CD4-positive, alpha-beta T cell treated with Interleukin-10 for 1 hour (primary cell): ENCODE measurements at places on chromosomes 11 and 22.
A peak's percentile ranks its signal among the peaks of the same experiment; 100 is the strongest.

DNA sequence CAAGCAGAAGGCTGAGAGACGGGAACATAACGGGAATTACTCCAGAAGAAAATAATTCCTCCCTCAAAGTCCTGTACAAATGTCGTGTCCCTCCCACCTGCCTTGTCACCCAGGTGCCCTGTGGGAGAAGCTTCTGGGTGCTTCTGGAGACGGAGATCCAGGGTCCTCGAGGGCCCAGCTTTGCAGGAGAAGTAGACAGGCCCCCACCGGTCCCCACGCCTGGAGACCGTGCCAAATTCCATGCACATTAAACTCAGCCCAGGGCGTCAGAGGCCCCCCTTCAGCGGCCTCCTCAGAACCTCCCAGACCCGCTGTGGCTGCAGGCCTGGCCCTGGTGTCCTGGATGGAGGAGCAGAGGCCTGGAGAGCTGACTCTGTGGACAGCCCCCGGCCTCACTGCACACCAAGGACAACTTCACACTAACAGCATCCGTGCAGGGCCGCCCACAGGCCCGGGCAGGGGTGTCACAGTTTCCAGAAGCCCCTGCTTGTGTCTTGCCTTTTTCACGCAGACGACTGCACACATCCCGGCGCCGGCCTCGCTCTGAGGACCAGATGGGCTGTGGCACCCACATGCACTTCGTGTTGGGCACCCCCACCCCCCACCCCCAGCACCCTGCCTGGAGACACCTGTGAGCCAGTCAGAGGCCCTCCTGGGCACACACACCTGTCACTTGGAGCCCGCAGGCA lies 734.3 kb downstream of the BRD1 start:
- no peak for DNase-seq

DNA sequence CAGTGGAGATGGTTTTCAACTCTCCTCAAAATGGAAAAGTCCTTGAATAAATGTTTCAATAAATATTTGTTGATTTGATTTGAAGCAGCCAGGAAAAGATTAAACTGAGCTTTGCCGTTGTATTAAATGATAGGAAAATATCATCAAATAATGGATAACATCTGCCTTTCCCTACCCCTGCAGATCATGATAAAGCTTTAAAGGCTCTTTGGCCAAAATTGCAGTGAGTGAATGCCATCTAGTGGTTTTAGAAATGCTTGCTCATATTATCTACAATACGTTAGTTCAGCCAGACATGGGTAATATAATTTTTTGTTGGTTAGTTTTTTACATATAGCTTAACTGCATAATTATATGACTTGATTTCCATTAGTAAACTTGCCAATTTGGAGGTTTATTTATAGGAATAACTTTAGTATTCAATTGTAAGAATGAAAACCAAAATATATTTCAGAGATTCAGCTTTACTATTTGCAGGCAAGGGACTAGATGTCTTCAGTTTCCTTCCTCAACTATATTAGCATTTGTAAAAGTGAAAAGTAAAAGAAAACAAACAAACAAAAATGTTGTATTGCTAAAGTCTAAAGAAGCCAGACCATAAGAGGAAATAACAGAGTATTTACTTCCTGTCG lies 159.2 kb downstream of the MSANTD4 start:
- peak; percentile 36 for DNase-seq

GRCh38 chr22:36073476-36073875 lies 44.9 kb upstream of the RBFOX2 start:
- no peak for DNase-seq

DNA sequence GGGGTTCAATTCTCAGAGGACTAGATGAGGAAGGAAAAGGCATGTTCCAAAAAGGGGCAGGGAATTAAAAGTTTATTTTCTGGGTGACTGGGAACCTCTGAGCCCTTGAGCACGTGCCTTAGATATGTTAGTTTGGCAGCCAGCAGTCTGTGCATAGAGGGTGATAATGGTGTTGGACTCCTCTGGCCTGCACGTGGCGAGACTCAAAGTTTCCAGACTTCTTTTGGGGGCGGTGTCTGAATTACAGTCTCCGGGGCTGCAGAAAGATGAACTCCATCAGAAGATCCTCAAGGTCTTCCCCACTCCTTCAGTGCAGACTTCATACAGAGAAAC lies 861 bp upstream of the ZNRF3 start:
- no peak for DNase-seq

DNA sequence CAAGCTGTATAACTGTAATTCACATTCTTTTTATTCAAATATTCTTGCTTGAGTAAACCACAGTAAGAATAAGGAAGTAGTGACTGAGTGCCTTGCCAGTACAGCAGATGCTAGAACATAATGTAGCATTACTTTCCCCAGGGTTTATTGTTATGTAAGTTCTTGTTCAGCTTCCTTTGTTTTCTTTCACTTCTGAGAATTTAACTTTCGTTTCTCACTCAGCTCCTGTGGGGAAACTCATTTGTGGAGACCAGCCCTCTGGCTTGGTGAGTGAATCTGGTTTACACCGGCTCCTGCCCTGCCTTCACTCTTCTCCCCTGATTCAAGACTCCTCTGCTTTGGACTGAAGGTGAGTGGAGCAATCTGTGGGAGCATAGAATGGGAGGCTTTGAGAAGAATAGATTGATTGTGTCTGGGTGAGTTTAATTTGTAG lies at the start of gene TRIM22:
TSS of gene TRIM22 (plus strand) at position 240 of the 433 bp plus-strand sequence. CDS start 6,443 bp downstream, outside the sequence.
- peak; percentile 79 for DNase-seq

DNA sequence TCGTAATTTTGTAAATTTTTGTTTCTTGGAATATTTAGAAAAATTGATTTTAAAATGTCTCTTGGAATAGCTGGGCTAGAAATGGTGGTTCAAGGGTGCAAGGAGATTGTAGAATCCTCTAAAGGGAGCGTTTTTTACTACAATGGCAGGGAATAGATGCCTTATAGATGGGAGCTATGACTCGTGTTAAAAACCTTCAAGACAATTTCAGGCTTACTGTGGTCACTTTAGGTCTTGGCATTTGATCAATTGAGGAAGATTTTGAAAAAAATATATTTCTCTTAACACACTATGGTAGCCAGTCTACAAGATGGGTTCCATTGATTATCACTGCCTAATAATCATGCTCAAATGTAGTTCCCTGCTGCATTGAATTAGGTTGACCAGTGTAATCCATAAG lies 25.0 kb downstream of the METTL15 start:
- no peak for DNase-seq

- peak; percentile 54 for DNase-seq
These were observed 10.6 kb downstream of the TMEM184B start for GRCh38 chr22:38262051-38262795.

DNA sequence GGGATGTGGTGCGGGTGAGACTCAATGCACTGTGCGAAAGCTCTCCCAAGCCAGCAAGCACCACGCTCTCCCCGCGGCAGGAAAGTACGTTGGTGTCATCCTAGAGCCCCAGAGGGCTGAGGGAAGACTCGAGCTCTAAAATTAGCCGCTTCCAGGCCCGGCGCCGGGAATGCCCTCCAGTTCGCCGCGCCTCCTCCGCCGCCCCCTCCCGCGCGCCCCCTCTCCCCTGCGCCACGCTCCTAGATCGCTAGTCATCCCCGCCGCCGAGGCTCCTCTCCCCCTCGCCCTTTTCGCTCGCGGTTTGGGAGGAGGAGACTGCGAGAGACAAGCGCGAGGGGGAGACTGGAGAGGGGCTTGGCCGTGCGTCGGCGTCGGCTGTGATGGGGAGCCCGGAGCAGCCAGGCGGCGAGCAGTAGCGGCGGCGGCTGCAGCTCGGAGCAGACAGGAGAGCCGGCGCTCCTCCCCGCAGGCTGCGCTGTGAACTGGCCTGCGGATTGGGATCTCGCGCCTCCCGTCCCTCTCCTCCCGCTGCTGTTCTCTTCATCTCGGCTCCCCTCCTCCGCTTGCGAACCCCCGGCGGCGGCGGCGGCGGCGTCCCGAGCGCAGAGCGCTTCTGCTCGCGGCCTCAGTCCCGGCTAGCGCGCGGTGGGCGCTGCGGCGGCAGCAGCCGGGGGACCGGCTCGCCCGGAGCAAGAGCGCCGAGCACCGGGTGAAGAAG lies at the start of gene FAT3:
TSS of gene FAT3 (plus strand) at position 412 of the 718 bp plus-strand sequence. CDS start 127,295 bp downstream, outside the sequence.
- DNase-seq: no peak

DNA sequence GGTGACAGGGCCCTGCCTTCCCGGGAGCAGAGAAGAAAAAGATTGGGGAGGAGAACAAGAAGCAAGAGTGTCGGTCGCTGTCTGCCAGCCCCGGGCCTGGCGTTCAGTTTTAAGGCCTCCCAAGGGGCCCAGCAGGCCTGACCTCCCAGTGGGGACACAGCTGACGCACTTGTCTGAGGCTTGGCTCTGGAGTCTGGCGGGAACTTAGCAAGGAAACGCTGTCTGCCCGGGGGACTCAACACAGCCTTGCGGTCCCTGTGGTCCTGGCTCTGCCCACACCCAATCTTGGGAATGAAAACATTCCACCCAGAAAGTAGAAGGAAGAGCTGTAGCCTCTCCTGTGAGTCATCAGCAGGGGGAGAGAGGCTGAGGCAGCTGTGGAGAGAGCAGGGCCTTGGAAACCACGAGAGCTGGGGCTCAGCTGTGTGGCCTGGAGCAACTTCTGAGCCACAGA lies 54.4 kb downstream of the TRAF6 start:
- no peak for DNase-seq

DNA sequence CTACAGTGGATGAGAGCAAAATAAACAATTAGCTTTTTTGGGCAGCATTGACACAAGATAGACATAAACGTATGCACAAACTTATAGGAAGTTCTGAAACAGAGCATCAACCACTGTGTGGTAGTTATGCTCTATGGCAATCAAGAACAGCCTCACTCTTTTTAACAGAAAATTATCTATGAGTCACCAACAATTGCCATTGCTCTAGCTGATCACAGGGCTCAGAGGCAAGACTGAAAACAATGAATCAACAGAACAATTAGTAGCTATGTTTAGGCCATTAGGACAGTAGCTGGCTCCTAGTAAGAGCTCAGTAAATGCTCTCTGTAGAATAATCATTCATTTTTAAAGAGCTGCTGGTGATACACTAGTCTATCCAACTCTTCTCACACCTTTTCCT lies 34.9 kb upstream of the PICALM start:
- DNase-seq: no peak

- no peak for DNase-seq
These were observed 1.0 kb downstream of the CTR9 start for GRCh38 chr11:10752061-10752460.

DNA sequence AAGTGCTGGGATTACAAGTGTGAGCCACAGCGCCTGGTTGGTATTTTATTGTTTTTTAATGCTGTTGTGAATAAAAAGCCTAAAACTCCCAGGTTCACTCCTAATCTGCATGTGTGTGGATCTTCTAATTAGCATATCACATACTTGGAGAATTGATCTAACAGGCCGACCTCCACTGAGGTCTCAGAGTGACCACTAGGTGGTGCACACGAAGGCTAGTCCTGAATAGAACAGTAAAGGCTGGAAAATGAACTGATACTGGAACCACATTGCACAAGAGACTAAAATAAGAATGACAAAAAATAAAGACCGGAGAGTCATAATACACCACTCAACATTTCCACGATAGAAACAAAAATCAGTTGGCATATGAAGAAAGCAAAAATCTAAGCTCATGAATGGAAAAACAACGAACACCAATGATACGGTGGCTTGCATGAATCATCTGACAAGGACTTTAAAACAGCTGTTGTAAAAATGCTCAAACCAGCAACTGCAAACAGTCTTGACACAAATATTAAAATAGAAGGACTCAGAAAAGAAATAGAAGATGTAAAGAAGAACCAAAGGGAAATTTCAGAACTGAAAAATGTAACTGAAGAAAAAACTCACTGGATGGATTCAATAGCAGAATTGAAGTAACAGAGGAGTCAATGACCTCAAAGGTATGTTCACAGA lies 19.2 kb downstream of the PIM3 start:
- peak; percentile 56 for DNase-seq

DNA sequence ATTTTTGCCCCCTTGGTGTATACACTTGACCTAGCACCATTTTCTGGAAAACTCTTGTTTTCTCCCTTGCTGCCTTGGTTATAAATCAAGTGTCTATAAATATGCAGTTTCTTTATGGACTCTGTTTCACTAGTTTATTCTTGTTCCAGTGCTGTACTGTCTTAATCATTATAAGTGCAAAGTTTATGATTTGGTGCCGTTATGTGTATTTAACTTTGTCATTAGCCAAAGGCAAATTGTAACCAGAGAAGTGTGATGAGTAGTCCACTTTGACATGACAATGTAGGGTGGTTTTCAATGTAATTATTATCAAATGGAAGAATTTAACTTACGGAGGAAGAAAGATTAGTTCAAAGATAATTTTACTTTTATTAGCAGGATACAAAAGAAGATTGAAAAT lies 40.3 kb downstream of the SPECC1L start:
- no peak for DNase-seq

DNA sequence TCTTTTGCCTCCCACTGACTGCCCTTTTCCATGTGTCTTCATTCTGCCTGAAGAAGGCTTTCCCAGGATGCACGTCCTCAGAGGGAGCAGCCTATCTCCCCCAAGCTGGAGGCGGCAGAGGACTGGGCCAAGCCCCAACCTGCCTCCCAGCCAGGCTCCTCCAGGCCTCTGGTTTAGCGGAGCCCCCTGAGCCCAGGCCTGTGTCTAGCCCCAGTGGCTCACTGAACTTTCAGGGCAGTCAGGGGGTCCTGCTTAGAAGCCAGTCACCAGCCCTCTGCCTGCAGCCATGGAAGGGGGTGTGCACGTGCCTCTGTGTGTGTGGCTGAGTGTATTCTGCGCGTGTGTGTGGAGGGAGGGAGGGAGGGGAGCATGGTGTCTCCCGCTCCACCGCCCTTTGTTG lies 10.4 kb upstream of the GRK2 start:
- DNase-seq: no peak

DNA sequence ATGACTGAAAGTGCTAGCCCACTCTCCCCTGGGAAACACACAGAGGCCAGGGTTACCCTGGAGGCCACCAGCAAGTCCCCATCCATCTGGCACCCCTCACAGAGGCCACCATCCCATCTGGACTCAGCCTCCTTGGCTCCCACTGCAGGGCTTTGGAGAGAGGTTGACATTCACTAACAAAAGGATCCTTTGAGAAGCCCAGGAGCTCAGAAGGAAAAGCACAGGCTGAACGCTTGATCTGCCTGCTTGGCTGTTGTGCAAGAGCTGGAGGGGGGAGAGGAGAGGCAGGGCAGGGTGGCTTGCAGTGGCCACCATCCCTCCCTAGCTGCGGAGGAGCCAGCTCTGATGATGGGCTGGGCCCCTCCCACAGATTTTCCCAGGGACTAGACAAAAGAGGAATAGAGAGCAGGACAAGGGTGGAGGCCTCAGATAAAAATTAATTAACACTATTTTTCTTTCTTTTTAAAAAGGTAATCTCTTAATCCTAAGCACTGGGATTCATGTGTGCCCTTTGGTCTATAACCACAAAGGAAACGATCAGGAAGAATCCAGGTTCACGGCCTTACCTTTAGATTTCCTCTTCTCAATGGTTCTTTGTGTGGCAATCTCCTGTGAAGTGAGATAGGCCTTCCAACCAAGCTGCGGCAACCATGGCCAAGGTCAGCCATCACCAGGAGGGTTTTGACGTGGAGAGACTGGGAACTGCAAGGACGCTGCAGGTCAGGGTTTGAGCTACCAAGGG lies 154.7 kb downstream of the BARX2 start:
- no peak for DNase-seq

DNA sequence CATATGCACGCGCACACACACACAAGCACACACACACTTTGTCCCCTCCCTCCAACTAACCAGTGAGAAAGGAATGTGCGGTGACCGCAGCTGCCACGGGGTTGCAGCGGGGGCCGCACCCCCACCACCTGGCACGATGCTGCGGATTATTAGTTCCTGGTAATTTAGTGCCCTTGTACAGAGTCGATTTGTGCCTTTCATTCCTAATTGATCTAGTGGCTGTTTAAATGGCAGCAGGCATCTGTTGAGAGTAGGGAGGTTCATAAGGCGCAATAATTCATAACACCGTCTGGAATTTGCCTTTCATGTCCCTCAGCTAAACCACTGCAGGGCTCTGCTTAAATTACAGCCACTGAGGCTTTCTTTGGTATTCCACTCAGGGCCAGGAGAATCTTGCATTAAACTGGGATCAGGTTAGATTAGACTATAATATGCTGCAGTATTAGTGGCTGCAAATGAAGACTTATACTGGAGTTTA lies 113.7 kb downstream of the FEZ1 start:
- DNase-seq: no peak
